ENCODE measurements at places on chromosomes 6 and 20.

DNA sequence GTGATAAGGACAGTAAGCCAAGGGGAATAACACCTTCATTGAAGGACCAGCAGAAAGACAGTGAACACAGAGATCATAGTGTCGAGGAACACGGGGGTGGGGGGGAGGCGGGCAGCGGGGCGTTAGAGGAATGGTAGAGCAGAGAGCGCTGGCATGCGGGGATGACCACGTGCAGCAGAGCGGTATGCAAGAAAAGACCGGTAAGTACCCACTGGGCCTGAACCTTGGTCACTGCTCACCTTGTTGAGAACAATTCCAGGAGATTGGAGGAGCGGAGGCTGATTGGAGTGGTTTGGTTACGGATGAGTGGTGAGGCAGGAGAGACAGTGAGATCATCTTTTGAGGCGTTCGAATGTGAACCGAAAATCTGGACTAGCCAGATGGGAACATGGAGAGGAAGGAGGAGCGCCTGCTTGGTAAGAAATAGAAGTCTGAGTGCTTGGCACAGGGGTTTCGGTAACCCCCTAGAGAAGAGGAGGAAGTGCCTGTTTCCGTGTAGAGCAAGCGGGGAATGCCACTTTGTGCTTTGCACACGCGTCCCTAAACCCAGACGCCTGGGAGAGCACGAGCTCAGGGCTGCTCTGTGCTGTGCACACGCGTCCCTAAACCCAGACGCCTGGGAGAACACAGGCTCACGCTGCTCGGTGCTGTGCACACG is 70.0 kb downstream of the FAM120B start:
- peak; percentile 57 for DNase-seq

DNA sequence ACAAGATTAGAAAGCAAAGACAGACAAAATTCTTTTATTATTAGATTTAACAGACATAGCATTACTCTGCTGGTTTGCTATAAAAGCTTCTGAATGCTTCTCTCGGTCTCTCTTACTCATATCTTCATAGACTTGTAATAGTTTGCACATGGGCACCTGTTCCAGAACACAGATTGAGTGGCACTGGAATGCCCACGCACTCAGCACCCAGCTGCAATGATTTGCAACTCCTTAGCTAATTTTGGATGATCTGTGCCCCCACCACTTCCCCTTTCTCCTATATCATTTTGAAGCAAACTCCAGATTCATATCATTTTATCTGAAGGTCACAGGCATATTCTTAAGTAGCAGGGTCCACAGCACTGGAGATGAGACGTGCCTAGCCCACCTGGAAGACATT is 148.8 kb downstream of the CFAP61 start:
- peak; percentile 51 for DNase-seq

- no peak for DNase-seq
Observed at GRCh38 chr6:78953798-78954197, 86.4 kb downstream of the IRAK1BP1 start.

DNA sequence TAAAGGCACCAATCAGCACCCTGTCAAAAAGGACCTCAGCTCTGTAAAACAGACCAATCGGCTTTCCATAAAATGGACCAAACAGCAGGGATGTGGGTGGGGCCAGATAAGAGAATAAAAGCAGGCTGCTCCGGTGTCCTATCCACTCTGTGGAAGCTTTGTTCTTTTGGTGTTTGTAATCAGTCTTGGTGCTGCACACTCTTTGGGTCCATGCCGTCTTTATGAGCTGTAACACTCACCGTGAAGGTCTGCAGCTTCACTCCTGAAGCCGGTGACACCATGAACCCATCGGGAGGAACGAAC is 7.3 kb upstream of the PXDC1 start:
- no peak for DNase-seq

DNA sequence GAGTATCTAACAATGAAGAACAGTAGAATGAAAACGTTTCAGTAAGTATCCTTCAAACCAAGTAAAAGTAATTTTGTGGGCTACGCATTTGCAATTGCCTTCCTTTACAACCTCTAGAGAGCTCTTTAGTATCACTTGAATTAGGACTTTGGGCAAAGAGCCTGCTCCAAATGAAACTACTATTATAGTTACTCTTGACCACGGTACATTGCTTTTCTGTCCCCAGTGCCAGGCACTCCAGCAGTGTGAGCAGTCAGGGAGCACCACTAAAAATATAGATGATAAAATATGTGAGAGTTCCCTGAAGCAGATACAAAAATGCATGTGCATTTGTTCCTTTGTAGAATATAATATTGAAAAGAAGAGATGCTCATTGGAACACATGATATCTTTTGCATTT is 450.1 kb upstream of the MANEA start:
- no peak for DNase-seq

DNA sequence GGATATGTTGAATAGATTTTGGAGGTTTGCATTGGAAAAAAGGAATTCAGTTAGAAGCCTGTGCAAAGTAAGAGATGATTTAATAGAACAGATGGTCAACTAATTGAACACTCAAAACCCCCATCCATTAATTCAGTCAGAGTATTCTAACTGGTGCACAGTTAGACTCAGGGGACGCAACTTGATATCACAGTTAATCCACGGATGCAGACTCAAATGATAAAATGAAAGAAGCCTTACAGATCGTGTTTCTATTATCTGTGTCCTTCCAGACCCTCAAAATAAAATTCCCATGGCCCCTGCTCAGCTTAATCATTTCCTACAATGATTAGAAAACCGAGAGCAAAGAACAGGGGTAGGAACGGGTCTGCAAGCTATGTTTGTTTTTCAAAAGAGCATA is 45.4 kb upstream of the DTNBP1 start:
- no peak for DNase-seq

- no peak for DNase-seq
Observed at GRCh38 chr20:9501473-9501872, 12.9 kb upstream of the LAMP5 start.

DNA sequence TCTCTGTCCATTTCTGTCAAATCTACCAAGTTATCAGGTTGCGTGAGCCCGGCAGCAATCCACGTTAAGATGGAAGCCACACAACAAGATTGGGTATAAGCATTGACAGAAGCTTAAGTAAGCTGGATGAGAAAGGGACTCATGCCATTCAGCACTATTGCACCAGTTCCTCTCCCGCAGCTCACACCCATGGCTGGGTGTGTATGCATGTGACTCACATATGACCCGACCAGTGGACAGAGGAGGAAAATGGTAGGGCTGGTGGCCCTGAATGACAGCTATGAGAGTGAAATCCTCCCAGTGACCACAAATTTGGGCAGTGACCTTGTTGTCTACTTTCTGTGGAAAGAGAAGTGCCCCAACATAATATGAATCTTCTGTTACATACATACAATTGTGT is 113.5 kb downstream of the OTOR start:
- no peak for DNase-seq

DNA sequence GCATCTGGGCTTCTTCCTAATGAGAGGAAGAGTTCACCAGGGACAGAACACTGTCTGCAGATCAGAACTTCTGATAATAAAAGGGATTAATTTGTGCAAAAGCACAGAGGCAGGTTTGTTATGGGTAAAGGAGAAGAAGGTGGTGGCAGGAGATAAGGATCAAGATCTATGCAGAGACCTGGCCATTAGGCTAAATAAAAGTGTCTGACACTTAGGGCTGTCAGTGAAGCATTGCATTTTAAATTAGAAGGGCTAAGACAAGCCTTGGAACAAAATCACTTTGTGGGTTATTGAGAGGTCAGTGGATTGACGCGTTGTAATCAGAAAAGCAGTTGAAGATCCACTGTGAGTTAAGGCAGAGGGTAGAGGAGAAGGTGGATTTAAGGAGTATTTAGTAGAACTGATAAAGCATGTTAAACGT is 76.8 kb downstream of the MAP3K4 start:
- DNase-seq, result no peak

DNA sequence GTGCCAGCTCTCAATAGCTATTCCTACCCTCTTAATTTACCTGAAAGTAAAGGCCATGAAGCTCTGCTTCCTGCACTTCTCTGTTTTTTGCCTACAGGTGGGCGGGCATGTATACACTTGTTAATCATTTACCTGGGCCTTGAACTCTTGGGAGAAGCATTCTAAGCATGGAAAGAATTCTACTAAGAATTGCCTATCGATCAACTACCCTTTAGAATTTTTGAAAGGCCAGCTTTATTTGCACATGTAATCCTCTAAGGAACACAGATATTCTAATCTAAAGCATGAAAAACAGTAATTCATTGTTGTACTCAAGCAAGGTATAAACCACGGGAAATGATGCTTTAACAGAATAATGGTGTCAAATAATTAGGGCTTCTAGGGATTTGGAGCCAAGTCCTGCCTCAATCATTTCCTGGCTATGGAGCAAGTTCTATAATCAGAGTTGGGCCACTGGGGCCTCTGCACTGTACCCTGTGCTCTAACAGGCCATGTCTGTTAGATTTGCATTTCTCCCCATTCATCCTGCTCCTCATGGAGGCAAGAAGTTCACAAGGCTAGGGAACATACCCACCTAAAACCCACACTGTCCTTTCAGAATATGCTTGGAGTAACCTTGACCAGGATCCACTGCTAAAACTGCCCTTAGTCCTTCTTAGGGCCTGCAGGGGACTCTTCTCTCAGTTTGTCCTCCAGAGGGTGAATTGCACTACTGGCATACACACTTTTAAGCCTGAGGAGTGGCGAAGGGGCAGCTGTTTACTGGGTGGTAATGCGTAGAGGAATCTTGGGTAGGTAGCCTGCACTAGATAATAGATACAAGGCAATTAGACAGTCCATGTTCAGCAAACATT is 276.4 kb upstream of the JAG1 start:
- no peak for DNase-seq

GRCh38 chr6:39181333-39181732 is 47.9 kb downstream of the KCNK5 start:
- no peak for DNase-seq

DNA sequence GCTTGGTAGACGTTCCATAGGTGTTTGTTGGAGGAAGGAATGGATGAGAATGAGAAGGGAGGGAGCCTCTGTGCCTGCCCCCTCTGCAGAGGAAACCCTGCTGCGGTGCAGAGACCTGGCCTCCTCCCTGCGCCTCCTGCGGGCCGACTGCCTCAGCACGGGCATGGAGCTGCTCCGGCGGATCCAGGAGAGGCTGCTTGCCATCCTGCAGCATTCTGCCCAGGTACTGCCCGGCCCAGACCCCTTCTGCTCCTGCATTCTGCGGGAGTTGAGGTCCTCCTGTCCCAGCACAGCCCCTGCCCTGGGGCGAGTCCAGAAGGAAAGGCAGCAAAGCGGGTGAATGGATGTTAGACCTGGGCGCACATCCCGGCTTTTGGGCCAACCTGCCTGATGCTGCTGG is 6.1 kb downstream of the DNPH1 start:
- no peak for DNase-seq

DNA sequence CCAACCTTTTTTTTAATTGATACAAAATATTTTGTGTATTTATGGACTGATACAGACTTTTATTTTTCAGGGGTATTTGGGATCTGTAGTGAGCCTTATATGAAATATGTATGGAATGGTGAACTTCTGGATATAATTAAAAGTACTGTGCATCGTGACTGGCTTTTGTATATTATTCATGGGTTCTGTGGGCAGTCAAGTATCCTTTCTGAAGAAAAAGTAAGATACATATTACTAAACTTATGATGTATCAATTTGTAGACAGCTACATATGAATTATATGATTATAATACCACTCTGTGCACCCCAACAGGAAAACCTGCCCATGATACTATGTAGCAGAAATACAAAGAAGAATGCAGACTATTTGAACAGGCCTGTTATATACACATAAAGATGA is 47.2 kb downstream of the FIG4 start:
- DNase-seq, result no peak

- DNase-seq, result no peak
Observed at GRCh38 chr6:103870970-103871369, 988.7 kb downstream of the HACE1 start.

DNA sequence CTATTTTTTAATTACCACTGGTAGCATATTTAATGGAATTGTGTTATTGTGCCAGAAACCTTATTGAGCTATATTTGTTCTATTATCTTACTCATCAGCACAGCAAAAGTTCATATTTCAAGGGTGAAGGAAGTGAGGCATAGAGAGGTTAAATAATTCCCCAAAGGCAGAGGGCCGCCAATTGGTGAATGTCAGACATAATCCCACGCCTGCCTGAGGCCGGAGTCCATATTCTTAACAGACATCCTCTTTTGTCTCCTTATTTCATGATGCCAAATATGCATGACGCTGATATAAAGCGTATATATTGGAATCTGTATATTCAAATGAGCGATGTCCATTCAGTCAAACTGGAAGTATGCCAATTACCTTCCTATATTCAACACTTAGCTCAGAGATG is 505.0 kb upstream of the SLC35B3 start:
- DNase-seq, result no peak

- DNase-seq, result no peak
Observed at GRCh38 chr20:37291724-37292126, 2.3 kb downstream of the MANBAL start.

GRCh38 chr6:41536795-41537758 is 9.1 kb upstream of the FOXP4 start:
- DNase-seq, result peak; percentile 85

DNA sequence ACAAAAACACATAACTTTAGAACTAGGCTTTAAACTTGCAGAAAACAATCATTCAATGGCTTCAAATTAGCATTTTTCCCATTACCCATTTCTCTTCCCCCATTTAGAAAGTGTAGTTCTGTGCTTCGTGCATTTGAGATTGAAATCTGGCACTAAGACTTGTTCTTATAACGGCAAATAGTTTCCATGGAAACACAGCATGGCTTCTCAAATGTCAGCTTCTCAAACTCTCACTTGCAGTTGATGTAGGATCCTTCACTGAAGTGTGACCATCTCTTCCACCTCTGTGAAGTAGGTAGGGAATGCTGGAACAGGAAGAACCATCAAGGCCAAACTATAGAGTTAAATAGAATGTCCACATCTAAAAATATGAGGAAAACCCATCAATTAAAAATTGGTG is 52.2 kb downstream of the MANEA start:
- no peak for DNase-seq

- DNase-seq, result peak; percentile 54
Observed at GRCh38 chr6:137494281-137494987, at the start of gene OLIG3. OLIG3 (minus strand) TSS chr6:137494394; CDS start chr6:137494170, 224 bp downstream.

GRCh38 chr6:150541576-150541975 is 58.1 kb upstream of the PLEKHG1 start:
- no peak for DNase-seq

DNA sequence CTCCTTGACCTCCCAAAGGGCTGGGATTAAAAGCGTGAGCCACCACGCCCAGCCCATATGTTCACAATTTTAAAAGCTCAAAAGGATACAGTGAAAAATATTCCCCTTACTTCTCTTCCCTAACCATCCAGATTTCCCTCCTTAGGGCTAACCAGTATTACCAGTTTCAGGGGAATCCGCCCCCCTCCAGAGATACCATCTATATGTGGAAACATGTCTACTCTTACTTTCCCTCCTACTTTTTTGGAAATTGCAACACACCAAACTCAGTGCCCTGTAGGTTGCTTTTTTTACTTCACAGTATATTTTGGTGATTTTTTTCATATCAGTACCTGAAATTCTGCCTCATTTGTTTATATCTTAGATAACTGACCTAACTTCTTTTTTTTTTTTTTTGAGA is 6.9 kb upstream of the RPL10A start:
- no peak for DNase-seq

- DNase-seq, result no peak
Observed at GRCh38 chr6:42791706-42792320, 10.0 kb downstream of the BICRAL start.

- no peak for DNase-seq
Observed at GRCh38 chr6:92231171-92231701, 1188.1 kb downstream of the EPHA7 start.
